ENCODE measurements at places on chromosomes 2 and 18.
A peak's percentile ranks its signal among the peaks of the same experiment; 100 is the strongest.

DNA sequence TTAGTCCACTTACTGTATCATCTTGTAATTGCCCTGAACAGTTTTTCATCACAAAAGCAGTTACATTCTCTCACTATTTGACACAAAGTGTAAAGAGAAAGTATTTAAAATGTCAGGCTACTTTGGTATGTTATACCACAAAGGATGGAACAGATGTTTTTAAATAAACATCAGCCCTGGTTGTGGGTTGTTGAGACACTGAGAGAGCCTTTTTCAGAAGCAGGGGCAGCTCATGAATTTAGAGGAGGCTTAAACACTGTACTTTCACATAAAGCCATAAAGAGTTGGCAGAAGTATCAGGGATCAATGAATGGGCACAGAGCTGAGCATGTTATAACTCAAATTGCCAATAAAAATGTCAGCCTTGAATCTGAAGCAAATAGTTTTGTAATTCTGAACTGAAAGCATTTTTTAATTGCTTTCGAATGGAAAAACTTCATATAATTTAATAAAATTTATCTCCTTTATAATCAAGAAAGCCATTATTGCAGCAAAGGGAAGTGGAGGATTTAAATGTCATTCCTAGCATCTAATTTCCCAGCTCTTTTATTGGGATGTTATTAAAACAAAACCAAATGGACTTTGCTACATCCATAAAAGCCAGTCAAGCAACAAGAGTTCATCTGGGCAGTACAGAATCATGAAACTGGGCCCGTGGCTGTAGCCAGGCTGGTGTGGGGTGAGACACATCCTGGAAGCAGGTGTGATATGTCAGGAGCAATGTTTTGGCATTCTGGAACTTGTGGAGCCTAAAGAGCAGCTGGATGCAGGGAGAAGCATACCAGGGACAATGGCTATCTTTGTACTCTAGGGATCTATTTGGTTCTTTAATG lies 95.1 kb upstream of the NT5C1B start:
- DNase-seq: no peak

GRCh38 chr2:218257390-218257981 lies 3.3 kb upstream of the GPBAR1 start:
- DNase-seq: peak; percentile 81

- DNase-seq: no peak
Measured at GRCh38 chr2:174392706-174393105, 2.8 kb upstream of the SCRN3 start.

DNA sequence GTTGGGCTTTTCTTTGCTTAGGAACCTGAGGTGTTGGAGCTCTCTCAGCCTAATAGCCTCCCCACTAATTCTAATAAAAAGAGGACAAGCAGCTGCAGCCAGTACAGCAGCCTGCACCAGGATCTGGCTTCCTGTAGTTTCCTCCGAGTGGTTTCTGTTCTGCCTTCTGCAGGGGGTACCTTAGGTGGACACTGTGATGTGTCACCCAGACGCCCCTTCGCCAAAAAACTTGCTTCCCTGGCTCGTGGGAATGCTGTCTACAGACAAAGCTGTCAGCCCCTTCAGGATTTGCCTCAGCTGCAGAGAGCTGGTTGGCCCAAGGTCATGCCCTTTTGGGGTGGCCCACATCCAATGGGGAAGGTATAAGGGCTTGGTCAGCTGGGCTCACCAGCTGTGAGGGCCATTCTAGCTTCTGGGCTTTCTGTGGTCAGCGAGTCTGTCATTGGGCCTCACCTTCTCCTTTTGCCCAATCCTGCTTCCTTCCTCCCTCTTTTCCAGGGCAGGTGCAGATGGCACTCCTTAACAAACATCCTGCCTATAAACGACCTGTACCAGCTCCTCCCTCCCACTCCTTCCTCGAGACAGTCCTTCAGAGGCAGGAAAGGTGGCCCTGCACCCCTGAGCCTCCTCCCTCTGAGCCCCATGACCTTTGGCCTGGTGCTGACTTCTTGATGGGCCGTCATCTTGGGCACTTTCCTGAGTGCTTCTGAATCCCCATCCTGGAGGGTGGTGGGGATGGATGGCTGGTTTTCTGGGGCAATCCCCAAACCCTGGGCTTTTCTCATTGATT lies 44.0 kb upstream of the ROCK2 start:
- no peak for DNase-seq

DNA sequence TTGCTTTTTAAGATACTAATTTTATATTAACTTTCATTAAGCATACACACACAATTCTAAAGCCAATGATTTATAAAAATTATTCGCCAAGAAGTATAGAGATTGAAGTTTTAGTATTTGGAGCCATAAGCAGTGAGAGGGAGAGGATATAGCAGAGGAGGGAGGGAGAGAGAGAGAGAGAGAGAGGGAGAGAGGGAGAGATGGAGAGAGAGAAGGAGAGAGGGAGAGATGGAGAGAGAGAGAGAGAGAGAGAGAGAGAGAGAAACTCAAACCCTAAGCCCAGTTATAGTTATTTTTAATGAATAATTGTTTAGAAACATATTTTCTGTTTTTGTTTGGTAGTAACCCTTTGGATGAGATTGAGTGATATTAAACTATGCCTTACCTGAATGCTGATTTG lies 5.3 kb downstream of the TWIST2 start:
- DNase-seq: no peak

- DNase-seq: no peak
Measured at GRCh38 chr2:207446653-207447052, 83.1 kb upstream of the CREB1 start.

DNA sequence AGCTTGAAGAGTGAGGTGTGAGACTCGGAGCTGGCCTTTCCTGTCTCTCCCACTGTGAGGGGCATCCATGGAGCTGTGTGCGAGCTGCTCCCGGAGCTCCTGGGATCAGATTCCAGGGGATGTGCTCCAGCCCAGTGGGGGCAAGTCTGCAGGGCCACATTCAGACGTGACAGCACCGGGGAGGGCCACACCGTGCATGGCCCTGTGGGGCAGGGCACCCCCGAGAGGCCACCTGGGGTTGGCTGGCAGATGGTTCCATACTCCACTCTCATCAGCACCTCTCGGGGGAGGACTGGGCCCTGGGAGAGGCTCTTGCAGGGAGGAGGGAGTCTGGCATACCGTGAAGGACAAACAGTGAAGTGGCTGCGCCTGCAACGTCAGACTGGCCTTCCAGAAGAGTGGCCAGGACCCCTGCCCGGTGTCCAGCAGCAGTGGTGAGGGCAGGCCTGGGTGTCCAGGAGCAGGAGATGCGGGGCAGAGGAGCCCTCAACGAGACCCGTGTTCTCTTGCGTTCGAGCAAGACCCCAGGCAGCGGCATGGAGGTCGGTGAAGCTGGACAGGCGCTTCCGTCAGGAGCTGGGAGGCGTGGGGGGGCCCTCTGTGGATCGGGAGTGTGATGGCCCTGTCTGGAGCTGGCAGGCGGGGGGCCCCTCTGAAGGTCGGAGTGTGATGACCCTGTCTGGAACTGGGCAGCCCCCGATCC lies 84.3 kb downstream of the ASB1 start:
- no peak for DNase-seq

GRCh38 chr2:71121479-71121878 lies 8.6 kb downstream of the MCEE start:
- no peak for DNase-seq

- DNase-seq: peak; percentile 9
Measured at GRCh38 chr18:38940863-38941531, 1375.4 kb upstream of the CELF4 start.

DNA sequence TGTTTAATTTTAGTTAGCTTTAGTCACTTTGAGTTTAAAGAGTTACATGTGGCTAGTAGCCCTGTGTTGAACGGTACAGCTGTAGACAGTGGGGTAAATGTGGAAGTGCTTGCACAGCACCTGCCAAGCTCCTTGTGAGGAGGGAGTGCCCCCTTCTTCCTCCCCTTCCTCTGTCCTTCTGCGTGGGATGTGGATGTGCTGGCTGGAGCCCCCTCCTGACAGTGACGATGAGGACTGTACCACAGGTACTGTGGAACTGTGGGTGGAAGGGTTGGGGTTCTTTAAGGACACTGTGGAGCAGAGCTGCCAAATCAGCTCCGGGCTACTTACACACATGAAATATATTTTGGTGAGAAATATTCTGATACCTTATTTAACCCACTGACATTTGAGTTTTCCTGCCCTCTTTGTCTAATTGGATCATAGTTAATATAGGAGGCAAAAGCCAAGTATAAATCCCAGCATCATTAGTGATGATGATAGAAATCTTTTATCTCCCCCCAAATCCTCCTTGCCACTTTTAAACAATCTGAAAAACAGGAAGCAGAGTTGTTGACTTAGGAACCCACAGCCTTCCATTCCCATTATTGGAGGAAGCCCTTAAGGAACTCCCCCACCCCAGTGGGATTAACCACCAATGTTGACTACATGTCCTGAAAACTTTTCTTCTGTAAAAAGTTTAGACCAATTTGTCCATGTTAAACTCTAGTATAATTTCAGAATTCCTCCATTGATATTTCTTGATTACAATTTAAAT lies 181.3 kb downstream of the PTPRM start:
- no peak for DNase-seq

- DNase-seq: no peak
Measured at GRCh38 chr2:29372185-29372584, 257.0 kb downstream of the CLIP4 start.

GRCh38 chr2:74719066-74719465 lies 65.0 kb downstream of the SEMA4F start:
- no peak for DNase-seq

GRCh38 chr2:207274530-207275189 lies 108.9 kb upstream of the KLF7 start:
- no peak for DNase-seq

- no peak for DNase-seq
Measured at GRCh38 chr18:32767400-32767799, 5.4 kb downstream of the KLHL14 start.

- DNase-seq: peak; percentile 50
Measured at GRCh38 chr18:25349926-25350487, 2.0 kb downstream of the ZNF521 start.

DNA sequence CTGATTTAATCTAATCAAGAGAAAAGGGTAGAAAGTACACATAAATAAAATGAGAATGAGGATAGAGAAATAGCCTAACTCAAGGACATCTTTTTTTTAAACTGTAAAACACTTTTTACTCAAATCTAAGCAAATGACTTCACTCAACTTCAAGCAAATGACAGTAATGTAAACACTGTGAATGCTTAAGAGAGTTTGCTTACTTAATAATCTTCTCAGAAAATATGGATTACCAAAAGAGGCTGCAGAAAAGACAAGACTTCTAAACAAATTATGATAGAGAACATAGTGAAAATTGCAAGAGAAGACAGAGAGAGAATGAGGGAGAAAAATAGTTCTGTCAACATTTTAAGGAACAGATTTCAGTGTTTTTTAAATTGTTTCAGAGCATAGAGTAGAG lies 52.5 kb downstream of the FAM124B start:
- no peak for DNase-seq

- DNase-seq: no peak
Measured at GRCh38 chr18:46859855-46860254, 57.5 kb downstream of the PIAS2 start.

DNA sequence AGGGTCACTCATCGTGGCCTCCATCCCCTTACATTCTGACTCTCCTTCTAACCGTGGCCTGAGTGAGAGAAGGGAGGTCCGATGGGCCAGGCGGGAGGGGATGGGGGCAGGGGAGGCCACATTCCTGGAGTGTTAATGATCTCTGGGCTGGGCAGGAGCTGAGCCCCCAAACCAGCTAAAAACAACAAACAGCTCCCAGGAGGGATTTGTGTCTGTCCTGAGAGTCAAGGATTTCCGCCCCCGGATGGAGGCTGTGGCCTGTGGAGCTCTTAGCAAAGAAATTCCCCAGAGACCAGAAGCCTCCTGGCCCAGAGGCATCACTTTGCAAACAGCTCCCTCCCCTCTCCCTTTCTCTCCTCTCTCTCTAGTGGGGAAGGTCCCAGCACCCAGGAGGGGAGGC lies 23.5 kb downstream of the EMX1 start:
- DNase-seq: no peak

DNA sequence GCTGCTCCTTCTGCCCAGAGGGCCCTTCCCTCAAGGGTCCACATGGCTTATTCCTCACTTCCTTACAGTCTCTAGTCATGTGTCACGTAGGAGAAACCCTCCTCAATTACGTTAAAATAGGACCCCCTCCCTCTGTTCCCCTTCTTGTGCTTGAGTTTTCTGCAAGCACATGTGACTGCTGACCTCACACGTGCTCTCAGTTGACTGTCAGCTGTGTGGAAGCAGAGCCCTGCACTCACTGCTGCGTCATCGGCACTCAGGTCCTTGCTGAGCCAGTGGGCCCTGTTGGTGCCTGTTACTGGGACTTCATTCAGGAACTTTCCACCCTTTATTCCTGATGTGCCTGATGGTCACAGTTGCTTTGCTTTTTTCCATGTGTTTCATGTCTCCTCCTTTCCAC lies 11.1 kb downstream of the ATG16L1 start:
- no peak for DNase-seq

DNA sequence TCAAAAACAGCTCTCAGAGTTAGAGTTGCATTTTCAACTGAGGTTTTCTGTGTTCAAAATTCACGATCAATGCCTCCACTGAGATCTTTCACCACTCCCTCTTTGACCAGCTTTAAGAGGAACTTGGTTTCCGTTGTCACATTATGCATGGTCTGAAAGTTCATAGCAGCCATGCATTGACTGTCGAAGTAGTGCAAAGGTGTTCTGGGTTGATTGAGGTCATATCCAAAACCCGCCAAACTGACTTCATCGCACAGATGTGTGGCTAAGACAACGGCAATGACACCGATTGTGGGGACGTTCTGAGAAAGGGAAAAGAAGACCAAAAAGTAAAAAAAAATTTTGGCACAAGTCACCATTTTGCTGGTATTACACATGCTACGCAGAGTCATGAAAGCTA lies 48.7 kb downstream of the ST3GAL5 start:
- DNase-seq: no peak

- no peak for DNase-seq
Measured at GRCh38 chr2:196183172-196183473, 11.7 kb upstream of the STK17B start.

DNA sequence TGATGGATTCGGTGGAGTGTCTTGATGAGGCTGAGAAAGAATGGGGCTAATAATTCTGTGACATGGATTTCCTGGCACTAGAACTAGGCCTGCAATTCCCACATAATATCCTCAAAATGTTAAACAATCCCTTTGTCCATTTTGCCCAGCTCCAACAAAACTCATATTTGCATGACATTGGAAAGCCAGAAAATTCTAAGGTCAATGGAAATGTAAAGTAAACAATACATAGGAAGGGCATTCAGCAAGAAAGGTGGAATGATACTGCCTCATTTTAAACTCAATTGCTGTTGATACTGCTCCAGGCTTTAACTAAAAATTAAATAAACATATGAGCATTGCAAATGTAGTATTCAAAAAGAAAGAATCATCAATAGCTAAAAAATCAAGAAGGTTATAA lies 434.8 kb upstream of the SLC8A1 start:
- no peak for DNase-seq

- DNase-seq: no peak
Measured at GRCh38 chr2:159936471-159936870, 125.9 kb downstream of the PLA2R1 start.

DNA sequence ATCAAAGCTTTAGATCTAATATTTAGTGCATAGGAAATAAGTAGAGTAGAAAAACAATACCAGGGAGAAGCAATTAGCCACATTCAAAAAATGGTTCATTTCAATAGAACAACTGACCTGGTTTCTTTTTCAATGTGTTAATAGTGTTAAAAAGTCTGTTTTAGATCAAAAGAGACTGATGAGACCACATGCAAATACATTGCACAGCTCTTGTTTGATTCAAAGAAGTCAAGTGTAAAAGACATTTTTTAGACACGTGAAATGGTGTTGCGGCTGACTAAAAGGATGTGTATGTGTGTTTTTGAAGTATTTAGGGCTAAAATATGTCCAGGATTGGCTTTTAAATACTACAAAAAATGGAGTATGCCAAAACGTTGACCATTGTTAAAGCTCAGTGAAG lies 1.2 kb upstream of the AOX1 start:
- DNase-seq: no peak

GRCh38 chr2:238461491-238461890 lies 34.8 kb downstream of the ASB1 start:
- DNase-seq: no peak

All from hematopoietic multipotent progenitor cell treated with erythropoietin and hydrocortisone succinate and interleukin-3 and kit ligand, for 6 days (in vitro differentiated cells).